Thoracic aorta (tissue), 2 donors: ENCODE measurements at places on chromosomes 11 and 22.

GRCh38 chr11:84261707-84262106 is 975.5 kb upstream of the CCDC90B start:
- no peak overlapping the region for H3K4me3 ChIP-seq
- H3K36me3 ChIP-seq, result no peaks in the 10 kb centered on the region
- H3K27me3 ChIP-seq, result no peaks in the 10 kb centered on the region

DNA sequence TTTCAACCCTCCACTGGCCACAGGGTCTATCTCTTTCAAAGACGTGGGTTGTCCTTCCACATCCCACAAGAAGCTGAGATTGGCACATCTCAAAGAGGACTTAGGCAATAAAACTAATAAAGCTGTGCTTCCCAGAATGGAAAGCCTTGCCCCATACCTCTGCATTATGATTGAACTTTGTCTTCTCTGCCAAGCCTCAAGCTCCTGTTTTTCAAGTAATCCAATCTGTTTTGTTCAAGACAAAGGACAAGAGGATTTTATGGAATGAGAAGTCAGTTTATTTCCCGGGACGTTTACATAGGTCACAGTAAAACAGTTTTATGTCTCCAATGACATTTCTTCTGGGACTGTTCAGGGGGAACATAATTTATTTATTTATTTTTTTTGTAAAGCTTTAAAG is 108.4 kb downstream of the GALNT18 start:
- H3K27ac ChIP-seq, result no peak overlapping the region
- H3K4me1 ChIP-seq, result no peaks in the 10 kb centered on the region
- no peaks in the 10 kb centered on the region for H3K27me3 ChIP-seq
- no peak overlapping the region for H3K4me3 ChIP-seq
- DNase-seq, result no peak

DNA sequence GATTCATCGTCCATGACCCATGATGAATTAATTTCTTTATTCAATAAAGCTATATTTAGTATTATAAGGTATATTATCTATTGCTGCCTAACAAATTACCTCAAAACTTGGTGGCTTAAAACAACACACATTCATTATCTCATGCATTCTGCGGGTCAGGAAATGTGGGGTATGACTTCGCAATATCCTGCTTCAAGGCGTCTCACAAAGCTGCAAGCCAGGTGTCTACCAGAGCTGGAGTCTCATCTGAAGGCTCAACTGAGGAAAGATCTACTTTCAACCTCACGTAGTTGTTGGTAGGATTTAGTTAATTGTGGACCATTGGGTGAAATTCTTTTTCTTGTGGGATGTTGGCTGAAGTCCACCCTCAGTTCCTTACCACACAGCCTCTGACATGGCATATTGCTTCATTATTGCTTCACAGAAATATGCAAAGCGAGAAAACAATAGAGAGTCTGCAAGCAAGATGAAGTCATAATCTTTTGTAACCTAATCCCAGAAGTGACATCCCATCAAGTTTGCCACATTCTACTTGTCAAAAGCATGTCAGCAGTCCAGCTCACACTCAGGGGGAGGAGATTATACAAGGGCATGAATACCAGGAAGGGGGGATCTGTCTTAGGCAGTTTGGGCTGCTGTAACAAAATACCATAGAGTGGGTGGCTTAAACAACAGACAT is 45.1 kb downstream of the KREMEN1 start:
- H3K36me3 ChIP-seq, result no peaks in the 10 kb centered on the region
- peaks cover 3% of the 10 kb centered on the region for H3K4me1 ChIP-seq

DNA sequence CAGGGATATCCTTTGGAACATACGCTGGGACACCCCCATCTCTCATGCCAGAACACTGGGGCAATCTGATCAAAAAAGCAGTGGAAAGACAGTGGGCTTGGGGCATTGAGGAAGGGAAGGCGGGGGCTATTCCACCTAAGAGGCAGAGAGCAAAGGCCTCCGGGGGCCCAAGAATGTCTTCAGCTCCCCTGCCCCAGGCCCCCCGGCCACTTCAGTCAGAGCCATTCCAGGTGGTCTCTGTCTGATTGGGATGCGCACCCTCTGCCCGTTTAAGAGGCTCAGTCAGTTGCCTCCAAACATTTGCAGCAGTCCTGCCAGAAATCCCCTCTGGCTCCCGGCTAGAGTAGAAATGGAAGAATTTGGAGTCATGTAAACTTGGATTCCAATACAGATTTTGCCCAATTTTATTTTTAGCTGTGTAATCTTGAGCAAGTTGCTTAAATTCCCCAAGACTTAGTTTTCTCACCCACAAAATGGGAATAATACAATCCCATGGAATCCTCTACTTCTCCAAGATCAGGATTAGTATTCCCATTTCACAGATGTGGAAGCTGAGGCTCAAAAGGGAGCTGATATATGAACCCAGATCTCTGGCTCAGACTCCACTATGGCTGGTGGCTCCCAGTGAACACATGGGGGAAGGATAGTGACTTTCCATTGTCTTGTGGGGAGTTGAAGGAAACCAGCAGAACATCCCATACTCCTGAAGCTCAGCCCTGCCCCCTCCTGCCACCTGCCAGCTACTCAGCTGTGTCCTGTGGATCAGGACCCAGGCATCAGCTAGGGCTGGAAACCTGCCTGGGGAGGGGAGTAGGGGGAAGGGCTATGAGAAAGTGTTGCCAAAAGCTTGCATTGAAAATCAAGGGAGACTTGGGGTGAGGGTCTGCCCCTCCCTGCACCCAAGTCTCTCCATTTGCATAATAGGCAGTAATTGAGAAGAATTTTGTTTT is 6.1 kb upstream of the WNT11 start:
- no peak overlapping the region for H3K27ac ChIP-seq
- H3K27me3 ChIP-seq, result no peaks in the 10 kb centered on the region
- no peaks in the 10 kb centered on the region for H3K36me3 ChIP-seq
- H3K4me1 ChIP-seq, result peaks cover 27% of the 10 kb centered on the region
